GM13976 (cell line): ENCODE measurements at places on chromosomes 3 and 15.

- DNase-seq: no peak
Observed at GRCh38 chr3:10514407-10515069, 9.2 kb upstream of the ATP2B2 start.

- DNase-seq: peak; percentile 58
Observed at GRCh38 chr3:160006282-160007163, 17.9 kb downstream of the IL12A start.

DNA sequence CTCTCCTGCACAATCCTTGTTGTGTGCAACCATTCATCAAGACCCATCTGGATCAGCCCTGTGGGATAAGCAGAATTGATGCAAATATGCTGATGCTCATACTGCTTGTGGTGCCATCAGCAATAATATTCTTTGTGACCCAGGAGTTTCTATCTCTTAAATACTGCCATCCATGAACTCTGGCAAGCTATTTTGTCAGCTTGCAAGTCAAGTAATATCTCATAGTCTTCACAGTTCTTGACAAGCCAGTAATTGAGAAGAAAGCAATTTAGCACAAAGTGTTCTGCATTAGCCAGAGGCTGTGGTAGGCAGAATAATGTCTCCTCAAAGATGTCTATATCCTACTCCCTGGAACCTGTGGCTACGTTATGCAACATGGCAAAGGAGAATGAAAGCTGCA lies 49.0 kb downstream of the SPATA16 start:
- DNase-seq: no peak

GRCh38 chr3:55333923-55334322 lies 153.2 kb downstream of the WNT5A start:
- no peak for DNase-seq

- DNase-seq: no peak
Observed at GRCh38 chr3:22106213-22106896, 355.3 kb upstream of the ZNF385D start.

DNA sequence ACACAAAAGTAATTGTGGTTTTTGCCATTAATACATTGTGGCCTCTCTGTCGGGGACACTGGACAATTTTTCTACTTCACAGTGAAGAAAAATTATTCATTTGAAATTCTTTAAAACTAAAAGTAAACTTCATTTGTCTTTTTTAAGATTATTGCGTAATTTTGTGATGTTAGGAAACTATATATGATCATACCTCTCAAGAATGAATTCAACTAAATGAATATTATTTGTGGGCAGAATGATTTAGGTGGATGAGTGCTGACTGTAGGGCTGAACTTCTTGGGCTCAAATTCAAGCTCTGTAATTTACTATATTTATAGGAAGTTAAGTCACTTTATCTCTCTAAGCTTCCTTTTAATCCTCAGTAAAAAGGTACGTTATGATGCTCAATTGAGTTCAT lies 441.2 kb downstream of the ROBO1 start:
- no peak for DNase-seq

GRCh38 chr15:75554717-75555116 lies 24.4 kb downstream of the PTPN9 start:
- DNase-seq: no peak

GRCh38 chr15:76994001-76994400 lies 925 bp upstream of the PSTPIP1 start:
- DNase-seq: no peak

DNA sequence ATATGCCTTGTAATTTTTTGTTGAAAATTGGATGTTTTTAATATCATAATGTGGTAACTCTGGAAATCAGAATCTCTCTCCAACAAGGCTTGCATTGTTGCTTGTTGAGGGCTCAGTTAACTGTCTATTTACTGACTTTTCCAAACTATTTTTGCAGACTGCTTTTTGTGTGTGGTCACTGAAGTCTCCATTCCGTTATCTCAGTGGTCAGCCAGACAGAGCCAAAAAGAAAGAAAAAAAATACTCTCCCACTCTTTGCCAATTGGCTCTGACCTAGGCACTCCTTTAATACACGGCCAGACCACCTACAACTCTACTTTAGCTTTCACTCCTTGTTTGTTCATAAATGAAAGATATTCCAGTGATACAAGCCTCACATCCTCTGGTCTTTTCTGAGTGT lies 52.5 kb downstream of the IFT80 start:
- no peak for DNase-seq

- no peak for DNase-seq
Observed at GRCh38 chr3:178236555-178237277, 299.5 kb upstream of the KCNMB2 start.

DNA sequence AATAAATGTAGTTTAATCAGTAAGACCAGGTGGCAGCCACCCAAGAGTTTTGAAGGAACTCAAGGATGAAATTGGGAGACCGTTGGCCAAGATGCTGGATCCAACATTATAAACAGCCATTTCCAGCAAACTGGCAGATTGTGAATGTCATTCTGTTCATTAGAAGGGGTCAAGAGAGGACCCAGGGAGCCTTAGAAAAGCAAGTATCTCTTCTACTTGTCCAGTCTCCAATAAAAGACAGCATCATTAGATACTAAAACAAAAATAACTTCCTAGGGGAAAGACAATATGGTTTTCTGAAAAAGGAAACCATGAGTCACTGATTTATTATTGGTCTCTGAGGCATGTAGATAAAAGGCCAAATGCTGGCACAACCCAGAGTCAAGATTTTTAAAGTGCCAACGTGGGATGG lies 67.9 kb downstream of the GADL1 start:
- no peak for DNase-seq

- no peak for DNase-seq
Observed at GRCh38 chr3:33064929-33065328, 32.0 kb downstream of the GLB1 start.

GRCh38 chr3:36312351-36312750 lies 68.0 kb upstream of the STAC start:
- no peak for DNase-seq

- DNase-seq: no peak
Observed at GRCh38 chr3:181534781-181535221, 176.9 kb upstream of the SOX2 start.

DNA sequence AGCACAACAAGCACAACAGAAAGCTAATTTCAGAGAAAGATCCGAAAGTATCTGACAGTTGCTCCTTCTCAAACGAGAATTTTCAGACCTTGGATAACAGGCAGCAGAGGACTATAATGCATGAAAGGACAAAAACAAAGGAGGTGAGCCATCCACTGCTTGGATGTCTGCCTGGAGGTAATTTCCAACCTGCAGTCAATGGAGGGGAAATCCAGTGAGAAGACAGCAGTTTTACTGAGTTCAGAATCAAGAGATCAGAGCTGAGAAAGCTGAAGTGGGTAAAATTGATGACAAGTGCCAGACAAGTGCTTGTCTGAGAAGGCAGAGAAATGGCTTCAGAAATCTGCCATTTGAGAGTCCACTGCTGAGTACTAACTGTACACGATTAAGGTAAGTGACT lies 22.1 kb downstream of the UBE3A start:
- no peak for DNase-seq

DNA sequence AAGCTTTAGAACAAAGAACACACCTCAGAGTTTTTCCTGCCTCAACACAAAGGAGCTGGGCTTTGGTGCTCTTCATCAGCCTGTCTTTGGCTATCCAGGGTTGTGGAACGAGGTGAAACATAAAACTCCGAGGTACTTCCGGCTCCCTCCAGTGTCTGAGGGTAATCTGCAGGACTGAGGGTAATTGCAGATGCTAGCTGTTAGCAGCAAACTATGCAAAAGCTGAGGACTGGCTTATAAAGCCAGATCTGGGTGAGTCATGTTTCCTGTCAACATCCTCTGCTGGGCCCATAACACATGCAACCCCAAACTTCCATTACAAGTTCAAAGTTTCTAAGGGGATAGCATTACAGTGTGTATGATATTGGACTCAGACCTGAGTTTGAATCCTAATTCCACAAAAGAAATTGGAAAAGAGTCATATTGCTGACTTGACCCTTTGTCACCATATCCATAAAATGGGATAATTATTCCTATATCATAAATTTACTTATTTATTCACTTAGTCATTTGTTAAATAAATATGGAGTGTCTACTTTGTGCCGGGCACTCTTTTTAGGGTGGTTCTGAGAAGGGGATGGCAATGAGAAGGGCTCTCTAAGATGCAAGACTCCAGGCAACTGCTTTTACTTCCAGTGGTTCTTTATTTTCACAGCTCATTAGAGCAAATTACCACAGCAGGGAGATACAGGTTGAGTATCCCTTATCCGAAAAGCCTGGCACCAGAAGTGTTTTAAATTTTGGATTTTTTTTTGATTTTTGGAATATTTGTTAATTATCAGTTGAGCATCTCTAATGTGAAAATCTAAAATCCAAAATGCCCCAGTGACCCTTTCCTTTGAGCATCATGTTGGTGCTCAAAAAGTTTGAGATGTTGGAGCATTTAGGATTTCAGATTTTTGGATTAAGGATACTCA lies 9.5 kb upstream of the TRIM69 start:
- DNase-seq: peak; percentile 61

- DNase-seq: peak; percentile 27
Observed at GRCh38 chr3:102224171-102224570, 210.6 kb upstream of the ZPLD1 start.

GRCh38 chr15:38554354-38554753 lies 10.3 kb downstream of the RASGRP1 start:
- peak; percentile 28 for DNase-seq

GRCh38 chr15:39345176-39345575 lies 235.7 kb upstream of the THBS1 start:
- DNase-seq: no peak

- DNase-seq: peak; percentile 2
Observed at GRCh38 chr15:65646486-65646885, 24.7 kb downstream of the SLC24A1 start.
